SW 1271 (cell line): ENCODE measurements at places on chromosomes 1 and 21.

DNA sequence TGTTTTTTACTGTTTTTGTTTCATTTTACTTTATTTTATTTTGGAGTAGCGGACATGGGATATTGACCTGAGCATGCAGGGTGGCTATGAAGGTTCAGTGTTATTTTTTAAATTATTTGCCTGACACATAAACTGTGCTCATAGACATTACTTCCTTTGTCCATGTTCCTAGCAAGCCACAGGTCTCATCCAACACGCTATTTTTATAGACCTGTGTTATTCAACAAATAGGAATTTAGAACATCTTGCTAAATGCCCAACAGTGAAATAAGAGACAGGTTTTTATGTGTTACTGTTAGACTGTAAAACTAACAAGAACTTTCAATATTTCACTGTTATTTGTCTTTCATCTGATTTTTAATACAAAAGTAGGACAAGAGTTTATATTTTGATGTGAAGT, 756.4 kb downstream of the KCNT2 start:
- no peak for DNase-seq

- no peak for DNase-seq
These were observed 126.1 kb downstream of the TRABD2B start for GRCh38 chr1:47870946-47871676.

DNA sequence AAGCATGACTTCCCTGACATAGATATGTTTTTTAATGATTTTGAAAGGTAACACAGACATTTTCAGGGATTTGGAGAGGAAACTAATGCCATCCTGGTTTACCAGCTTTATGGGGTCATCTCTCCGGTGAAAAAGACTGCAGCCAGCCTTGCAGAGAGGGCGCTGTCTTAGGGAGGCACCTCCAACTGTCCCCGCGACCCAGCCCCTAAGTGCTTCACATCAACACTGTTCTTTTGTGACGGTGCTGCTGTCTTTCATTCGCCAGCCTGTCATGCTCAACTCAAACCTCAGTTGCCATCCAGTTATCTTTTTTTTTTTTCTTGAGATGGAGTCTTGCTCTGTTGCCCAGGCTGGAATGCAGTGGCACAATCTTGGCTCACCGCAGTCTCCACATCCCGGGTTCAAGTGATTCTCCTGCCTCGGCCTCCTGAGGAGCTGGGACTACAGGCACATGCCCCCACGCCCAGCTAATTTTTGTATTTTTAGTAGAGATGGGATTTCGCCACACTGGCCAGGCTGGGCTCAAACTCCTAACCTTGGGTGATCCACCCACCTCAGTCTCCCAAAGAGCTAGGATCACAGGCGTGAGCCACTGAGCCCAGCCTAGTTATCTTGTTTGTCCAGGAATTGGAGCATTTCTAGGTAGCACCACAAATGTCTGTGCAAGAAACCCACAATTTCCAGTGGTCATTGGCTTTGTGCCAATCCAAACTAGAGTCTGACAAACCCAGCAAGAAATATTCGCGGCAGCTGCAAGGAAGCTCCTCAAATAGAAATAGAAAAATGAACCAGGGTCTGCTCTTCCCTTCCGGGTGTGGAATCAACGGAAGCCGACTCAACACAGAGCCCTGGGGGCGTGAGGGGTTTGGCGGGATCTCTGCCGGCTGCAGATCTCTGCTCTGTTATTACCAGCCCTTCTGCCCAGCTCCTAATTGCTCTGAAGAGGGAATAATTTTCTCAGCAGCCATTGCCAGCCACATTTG, 24.2 kb downstream of the PDE9A start:
- DNase-seq = no peak

- no peak for DNase-seq
These were observed 35.6 kb upstream of the WASF2 start for GRCh38 chr1:27525296-27526272.

- DNase-seq = no peak
These were observed 1.6 kb downstream of the TNNI1 start for GRCh38 chr1:201419746-201420607.

DNA sequence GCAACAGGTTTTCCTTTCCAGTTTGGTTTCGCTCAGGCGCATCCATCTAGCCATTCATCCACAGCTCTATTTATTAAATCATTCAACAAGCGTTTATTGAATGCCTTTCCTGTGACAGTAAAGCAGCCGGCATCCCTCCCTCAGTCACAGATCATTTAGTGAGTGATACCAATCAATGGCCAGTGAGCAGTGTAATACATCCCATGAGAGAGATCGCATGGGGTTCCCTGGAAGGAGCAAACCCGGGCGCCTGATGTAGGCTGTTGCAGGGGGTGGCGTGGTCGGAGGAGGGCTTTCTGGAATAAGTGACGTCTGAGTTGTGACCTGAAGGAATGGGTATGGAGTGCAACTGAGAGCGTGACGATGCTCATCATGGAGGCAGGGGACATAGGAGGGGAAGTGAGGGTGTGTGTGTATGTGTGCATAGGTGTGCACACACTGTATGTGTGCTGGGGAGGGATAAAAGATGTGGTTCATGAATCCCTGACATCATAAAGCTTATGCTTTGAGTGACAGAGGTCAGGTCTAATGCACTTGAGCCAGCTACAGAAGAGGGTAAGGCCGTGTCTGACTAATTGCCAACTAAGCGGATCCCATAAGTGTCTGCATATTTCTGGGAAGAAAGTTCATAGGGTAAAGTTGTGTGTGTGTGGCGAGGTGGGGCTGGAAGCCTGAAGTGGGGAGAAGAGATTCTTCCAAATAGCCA, 6.6 kb downstream of the FCMR start:
- DNase-seq = no peak

GRCh38 chr1:100051893-100052292, 80.8 kb downstream of the SASS6 start:
- DNase-seq = no peak

GRCh38 chr21:34707876-34708325, 39.1 kb downstream of the CLIC6 start:
- DNase-seq = no peak

DNA sequence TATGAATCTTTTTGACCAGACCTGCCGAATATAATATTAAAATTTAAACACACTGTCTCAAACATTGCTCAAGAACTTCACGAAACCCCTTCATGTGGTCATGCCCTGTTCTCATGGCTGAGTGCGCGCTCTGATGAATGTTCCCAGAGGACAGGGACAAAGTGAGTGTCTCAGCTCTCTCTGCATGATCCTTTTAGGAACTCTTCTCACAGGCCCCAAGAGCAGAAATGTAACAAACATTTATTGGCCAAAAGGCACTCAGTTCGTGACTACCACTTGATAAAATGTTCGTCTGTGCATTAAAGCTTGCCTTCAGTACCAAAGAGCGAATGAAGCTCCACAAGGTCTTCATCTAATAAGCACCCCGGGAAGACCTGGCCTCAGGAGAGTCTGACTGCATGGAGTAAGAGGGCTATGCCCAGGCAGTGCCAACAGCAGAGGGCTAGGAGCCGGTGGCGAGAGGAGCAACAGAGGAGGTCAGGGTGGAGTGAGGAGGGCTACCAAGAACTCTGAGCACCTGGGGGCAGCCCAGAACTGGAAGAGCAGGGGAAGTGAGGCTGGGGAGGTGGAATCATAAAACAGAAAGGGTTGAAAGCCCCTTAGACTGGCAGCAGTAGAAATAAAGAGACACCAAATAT, 171.1 kb downstream of the RHOU start:
- no peak for DNase-seq

DNA sequence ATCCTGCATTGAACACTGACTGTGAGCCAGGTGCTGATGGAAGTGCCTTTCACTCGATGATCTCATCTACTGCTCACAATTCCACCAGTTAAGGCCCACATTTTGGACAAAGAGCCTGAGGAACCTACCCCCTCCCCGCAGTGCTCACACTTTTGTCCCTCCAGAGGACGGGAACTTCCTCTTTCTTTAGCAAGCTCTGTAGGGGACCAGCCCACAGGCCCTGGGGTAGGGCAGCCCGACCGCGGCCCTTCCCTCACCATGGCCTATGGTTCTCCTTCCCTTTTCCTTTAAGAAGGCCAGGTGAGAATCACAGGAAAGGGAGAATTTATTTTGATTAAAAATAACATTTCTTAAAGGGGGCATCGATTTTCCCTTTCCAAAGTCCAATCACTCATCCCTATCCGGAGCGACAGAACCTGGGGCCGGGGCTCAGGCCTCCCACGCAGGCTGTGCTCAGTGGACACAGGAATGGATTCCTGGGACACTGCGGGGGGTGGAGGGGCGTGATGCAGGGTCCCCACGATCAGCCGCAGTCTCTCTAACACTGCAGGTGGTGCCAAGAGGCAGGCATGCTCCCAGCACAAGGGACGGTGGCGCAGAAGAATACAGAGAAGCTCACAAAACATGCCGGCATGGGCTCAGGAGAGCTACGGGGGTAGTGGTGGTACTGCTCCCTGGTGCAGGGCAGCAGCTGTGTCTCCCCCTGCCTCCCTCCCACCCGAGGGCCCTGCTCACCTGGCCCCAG, 8.9 kb upstream of the KCNE1 start:
- DNase-seq = no peak

GRCh38 chr21:27725916-27726315, 759.0 kb upstream of the ADAMTS5 start:
- DNase-seq = no peak

GRCh38 chr1:223712850-223713474, 623 bp downstream of the CAPN2 start:
- peak; percentile 21 for DNase-seq

- no peak for DNase-seq
These were observed 4.4 kb upstream of the C2CD2 start for GRCh38 chr21:41957991-41958766.

GRCh38 chr1:22024485-22025367, 23.3 kb downstream of the CELA3A start:
- no peak for DNase-seq

DNA sequence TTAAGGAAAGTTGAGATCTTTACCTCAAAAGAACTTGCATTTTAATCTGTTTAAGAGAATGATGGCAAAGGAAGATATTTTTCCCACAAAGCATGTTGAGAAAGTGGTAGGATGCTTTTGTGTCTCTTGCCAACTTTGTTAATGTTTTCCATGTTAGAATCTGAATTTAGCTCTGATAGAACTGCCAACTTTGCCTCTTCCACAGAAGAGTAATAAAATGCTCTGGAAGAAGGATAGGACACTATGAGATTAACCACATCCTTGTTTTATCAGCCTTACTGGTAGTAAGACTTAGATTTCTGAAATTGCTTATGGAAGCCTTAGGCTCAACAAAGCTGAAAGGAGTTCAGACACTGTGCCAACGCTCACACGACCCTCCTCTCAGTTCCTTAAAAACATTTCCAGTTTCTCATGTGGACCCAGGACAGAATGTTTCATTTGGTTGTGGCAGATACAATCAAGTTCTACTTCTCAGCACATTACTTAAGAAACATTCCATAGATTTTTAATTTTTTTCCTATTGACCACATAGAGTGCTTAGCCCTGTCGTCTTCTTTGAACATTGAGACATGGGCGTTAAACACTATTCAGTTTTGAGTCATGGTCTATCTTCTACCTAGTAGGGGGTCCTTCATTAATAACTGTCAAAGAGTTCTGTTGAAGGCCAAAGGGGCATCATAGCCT, 59.0 kb downstream of the MTR start:
- no peak for DNase-seq

GRCh38 chr1:222711319-222712252, 705 bp downstream of the AIDA start:
- DNase-seq = peak; percentile 75

GRCh38 chr1:21693732-21694131, 24.6 kb upstream of the RAP1GAP start:
- no peak for DNase-seq

- DNase-seq = no peak
These were observed 134.8 kb downstream of the NOS1AP start for GRCh38 chr1:162204129-162204822.

DNA sequence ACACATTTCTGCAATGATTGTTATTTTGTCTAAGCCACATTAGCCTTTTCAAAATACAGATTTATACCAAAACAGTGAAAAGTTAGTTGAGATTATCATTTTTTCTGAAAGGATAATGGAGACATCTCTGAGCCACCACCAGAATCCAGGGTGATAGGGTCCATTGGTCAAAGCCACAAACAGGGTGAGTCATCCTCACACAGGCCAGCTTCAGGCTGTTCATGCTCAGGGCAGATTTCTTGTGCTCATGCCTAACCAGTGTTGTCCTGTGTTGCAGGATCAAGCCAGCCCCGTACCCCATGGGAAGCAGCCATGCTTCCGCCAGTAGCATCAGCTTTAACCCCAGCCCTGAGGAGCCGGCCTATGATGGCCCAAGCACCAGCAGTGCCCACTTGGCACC, 13.4 kb downstream of the ELOA start:
- DNase-seq = no peak

DNA sequence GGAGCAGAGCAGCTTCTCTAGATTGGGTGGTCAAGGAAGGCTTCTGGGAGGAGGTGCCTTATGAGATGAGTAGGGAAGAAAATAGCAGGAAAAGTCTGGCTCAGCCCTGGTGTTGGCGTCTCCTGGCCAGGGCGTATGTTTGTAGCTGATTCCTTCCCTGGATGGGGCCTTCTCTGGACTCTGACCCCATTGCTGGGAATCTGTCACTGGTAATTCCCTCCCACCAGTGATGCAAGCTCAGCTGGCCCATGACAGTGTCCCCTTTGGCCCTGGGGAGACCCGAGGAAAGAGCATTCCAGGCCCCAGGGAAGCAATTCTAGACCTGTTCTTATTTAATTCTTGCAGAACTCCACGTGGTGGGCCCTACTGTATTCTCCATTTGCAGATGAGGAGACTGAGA, 20.7 kb downstream of the IGSF21 start:
- DNase-seq = no peak

DNA sequence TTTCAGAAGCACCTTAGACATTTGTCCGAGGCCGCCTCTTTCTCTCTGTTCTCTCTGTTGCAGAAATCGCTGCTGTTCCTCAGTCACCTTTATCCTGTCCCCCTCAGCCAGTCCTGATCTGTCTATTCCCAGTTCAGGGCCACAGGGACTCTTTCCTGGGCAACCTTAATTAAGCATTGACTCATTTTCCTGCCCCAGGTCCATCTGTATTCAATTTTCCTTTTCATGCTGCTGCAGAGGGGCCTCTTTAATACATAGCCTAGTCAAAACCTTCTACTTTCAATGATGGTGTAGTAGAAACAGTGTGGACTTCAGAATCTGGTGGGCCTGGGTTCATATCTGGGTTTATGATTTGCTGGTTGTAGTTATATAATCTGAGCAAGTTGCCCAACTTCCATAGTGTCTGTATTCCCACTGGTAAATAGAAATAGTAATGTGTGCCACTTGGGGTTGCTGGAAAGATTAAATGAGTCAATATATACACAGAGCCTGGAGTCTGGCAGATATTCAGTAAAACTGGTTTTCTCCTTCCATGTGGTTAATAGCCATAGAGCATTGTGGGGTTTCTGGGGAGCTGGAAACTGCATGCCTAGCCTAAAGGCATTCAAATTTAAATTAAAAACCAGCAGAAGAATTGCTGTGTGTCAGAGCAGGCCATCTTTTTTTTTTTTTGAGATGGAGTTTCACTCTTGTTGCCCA, 4.5 kb downstream of the TRAF5 start:
- DNase-seq = no peak

- DNase-seq = no peak
These were observed 61.0 kb downstream of the HMCN1 start for GRCh38 chr1:185795181-185795580.

- DNase-seq = peak; percentile 45
These were observed 9.3 kb upstream of the SRARP start for GRCh38 chr1:15994590-15995351.
